ENCODE measurements at places on chromosomes 7 and 10. TPM values are rescaled to one million over a fixed set of nuclear protein-coding genes. Genes with fewer than 3 reads are reported as not detected.
A peak's percentile ranks its signal among the peaks of the same experiment; 100 is the strongest.

Gene IGFBP3
- total RNA-seq: 46.4 TPM

Gene TMEM176B
- 0.63 TPM for total RNA-seq

Gene ADCY1
- 41.4 TPM for total RNA-seq

Gene STOX1
- 1.8 TPM for total RNA-seq

Gene STK31
- not detected for total RNA-seq

Gene PKD2L1
- total RNA-seq: not detected

Gene SEPTIN7
- total RNA-seq: 531 TPM

Gene HIPK2
- total RNA-seq: 21.2 TPM

Gene PDE1C
- 0.83 TPM for total RNA-seq

Gene HOXA9
- total RNA-seq: not detected

Gene PHKG1
- 1.9 TPM for total RNA-seq

- DNase-seq: no peak
Observed at GRCh38 chr7:4168541-4168940, 513.6 kb upstream of the FOXK1 start.

- DNase-seq: no peak
Observed at GRCh38 chr10:96176985-96177384, 46.9 kb downstream of the ZNF518A start.

DNA sequence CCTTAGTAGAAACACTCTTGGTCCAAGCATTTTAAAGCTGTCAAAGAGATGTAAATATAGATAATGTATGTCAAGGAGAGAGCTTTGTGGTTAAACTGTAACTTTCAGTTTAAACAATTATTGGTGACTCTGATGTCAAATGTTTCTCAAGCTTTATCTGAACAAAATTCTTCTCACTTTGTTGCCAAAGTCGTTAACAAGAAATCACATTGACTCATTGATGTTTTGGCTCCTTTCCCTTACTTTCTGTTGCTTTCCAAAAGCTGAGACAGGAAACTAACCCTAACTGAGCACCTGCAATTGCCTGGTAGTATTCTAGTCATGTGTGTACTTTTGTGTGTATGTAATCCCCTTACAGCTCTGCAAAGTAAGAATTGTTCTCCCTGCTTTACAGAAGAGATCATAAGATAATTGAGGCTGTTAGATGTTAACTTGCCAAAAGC, 108.5 kb downstream of the CFTR start:
- no peak for DNase-seq

- DNase-seq: no peak
Observed at GRCh38 chr10:108523016-108523800, 1358.7 kb upstream of the SORCS1 start.

- DNase-seq: no peak
Observed at GRCh38 chr7:127862525-127862924, 168.7 kb downstream of the LRRC4 start.

GRCh38 chr10:120962756-120963593, 111.8 kb downstream of the WDR11 start:
- no peak for DNase-seq

DNA sequence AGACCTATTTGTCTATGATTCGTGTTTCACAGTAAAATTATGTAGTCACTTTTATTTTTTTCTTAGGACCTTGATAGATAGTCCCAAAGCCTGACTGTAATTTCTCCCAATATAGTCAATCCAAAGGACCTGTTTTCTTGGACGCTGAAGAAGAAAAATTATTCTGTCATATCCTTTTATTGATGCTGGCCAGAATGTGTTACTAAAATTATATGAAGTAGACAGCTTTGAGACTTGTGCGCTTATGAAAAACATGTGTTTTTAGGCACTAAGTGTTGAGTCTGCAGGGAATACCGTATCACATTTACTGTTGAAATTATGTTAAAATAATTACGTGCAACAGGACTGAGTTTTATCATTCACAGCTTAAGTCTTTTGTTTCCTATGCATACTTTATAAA, 17.9 kb downstream of the TES start:
- DNase-seq: no peak

DNA sequence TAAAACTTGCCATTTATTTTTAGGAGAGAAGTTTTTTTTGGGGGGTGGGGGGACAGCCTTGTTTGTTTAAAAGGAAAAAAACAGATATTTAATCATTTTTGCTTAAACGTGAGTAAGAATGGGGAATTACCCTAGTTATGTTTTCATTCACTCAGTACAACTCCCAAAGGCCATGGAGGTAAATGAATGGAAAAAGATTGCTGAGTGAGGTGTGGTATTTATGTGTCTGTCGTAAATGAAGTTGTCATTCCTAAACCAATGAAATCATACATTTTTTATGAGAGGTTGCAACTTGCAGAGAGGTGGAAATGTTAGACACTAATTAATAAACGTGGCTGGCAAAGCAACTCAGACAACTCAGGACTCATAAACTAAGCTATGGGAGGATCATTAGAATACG, 218.1 kb downstream of the CELF2 start:
- no peak for DNase-seq

DNA sequence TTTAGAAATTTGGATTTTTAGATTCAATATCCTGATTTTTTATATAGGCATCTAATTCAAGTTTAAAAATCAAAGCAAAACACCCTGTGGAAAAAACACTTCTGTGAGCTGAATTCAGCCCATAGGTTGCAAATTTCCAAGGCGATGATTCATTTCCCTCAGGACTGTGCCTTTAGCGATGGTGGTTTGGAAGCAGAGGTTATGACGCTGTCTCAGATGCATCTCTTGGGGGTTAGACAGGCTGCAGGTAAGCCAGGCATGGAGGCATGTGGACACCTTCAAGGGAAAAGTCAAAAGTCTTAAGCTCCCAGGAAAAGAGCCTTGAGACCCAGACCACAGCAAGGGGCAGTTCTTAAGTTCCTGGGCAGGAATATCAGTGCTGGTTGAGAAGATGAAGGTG, 9.5 kb upstream of the FRA10AC1 start:
- no peak for DNase-seq

GRCh38 chr10:56599201-56599600, 238.1 kb upstream of the ZWINT start:
- no peak for DNase-seq

GRCh38 chr7:82067628-82068264, 297.9 kb upstream of the HGF start:
- DNase-seq: no peak

- peak; percentile 51 for DNase-seq
Observed at GRCh38 chr7:18421297-18422002, 74.1 kb upstream of the HDAC9 start.

- DNase-seq: no peak
Observed at GRCh38 chr10:94747838-94748237, 14.6 kb upstream of the CYP2C19 start.

GRCh38 chr7:148211740-148212151, 378.8 kb upstream of the C7orf33 start:
- DNase-seq: no peak
